Breast epithelium (tissue), 4 donors: ENCODE measurements at places on chromosomes 2 and 18. TPM values are rescaled to one million over a fixed set of nuclear protein-coding genes. Genes with fewer than 3 reads are reported as not detected.

The ALLC gene
- not detected for total RNA-seq

- no peak for DNase-seq
Observed at GRCh38 chr2:212725180-212725579, 186.6 kb upstream of the ERBB4 start.

DNA sequence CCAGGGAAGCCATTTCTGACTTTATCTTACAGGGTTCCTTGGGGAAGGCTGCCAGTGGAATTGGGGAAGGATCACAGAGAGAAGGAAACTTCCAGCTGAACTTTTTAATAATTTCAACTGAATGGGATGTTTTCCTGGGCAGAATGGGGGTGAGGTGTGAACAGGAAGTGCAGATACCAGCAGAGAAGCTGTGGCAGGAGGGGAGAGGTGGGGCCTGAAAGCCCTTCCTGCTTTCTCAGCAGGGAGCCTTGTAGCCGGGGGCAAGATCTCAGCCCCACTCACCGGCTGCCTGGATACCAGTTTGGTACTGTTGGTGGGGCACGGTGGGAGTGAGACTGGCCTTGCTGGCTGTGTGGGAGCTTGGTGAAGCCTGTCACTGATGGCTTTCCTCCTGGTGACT lies 170.5 kb downstream of the ZBTB7C start:
- DNase-seq, result no peak

GRCh38 chr2:239765076-239765845 lies 259.9 kb downstream of the NDUFA10 start:
- peak; percentile 25 for DNase-seq

- DNase-seq, result peak; percentile 69
Observed at GRCh38 chr2:205892251-205892655, 193.7 kb downstream of the INO80D start.

DNA sequence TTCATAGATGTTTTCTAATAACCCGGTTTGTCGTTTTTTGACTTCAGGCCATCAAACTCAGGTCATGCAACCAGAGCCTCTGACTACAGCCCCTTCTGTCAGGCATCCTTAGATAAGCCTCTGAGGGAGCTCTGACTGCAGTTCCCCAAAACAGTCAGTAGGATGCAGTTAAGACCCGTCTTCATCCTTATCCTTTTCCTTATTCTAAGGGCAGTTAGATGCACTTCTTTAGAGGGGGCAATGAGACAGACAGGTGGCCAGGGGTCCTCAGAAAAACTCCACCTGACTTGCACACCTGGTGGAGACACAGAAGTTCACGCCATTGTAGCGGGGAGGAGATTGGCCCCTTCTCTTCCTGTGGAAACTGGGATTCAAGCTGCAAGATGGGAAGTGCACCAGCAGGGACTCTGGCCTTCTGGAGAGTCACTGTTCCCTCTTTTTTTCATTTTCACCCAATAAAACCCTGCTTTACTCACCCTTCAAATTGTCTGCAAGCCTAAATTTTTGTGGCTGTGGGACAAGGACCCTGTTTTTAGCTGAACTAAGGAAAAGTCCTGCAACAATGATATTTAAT lies 104.8 kb upstream of the TFPI start:
- no peak for DNase-seq
